Left hindlimb (tissue), 1 donor: ENCODE measurements at places on chromosomes 5 and 9.

- DNase-seq: no peak
Observed at GRCh38 chr5:120155873-120156272, 308.2 kb upstream of the PRR16 start.

DNA sequence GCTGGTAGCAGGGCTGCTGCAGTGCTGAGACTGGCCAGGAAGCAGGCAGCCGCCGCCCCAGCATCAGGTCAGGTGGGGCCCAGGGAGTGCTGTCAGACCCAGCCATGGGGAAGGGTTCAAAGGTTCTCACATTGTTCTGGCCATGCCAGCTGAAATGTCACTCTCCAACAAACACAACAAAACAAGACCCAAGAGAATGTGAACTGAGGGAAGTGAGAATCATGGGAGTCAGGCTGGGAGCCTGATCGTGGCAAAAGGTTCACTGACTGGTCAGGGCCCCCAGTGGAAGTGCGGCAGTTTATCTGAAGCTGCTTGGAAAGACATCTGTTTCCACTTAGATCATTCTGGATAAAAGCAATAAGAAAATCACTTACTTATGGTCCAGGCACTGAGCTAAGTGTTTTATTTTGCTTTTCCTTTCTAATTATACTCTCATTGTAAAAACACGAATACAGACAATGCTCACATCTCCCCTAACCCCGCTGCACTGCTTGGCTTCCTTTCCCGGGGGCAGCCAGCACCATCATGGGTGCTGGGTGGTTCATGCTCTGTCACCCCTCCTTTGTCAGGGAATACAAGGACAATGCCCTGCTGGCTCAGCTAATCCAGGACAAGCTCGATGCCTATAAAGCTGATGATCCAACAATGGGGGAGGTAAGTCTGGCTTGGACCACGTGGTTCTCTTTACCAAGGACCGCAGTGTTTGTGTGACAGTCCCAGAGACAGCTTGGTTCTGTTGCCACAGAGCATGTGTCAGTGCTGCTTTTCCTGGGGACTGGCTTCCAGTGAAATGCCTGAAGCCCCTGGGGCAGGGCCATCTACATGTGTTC, 41.9 kb upstream of the CFAP157 start:
- DNase-seq: no peak

- DNase-seq: no peak
Observed at GRCh38 chr5:115624994-115625393, 842 bp downstream of the TMED7 start.

DNA sequence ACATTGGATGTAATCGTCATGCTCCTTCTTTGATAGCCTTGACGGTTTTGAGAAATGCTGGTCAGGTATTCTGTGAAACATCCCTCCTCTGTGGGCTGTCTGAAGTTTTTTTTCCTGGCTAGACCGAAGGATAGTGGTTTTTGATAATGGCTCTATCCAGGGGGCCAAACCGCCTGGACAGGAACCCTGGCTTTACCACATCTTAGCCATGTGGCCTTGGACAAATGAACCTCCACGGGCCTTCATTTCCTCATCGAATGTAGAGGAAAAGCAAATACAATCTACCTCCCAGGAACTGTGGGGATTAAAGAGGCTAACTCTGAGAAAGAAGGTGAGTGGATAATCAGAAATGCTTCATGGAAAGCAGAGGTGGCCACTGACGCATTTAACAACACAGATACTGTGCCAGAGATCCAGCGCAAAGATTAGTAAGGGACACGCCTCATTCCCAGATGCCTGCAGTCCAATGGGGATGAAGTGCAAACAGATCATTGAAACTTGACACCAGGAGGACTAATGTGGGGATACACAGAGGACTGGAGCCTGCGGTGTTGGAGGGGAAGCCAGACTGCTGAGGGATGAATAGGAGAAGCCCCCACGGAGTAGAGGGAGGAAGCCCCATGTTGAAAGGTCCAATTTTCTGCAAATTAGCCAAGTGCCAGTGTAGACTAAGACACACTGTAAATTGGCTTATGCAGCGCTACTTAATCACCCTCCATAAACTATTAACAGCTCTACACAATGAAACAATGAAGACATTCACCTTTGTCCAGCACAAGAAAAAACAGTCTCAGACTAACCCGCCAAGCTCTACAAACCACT, 41.6 kb downstream of the MYO10 start:
- DNase-seq: no peak

DNA sequence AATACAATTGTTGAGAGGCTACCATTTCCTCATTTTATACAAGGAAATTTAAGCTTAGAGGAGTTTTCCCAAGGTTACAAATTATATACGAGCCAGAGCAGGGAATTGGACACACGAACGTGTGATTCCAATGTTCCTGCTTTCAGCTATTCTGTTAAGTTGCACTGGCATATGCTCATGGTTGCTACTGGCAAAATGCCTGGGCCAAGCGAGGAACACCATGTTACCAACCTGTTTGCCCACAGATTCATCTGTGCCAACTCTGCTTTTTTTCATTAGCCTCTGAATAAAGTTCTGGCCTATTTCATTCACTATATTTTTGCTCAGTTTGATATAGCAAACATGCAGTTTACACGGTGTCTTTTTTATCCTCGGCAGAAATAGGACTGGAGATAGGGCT, 5.1 kb upstream of the C5orf46 start:
- no peak for DNase-seq

GRCh38 chr9:16516891-16517290, 353.6 kb downstream of the BNC2 start:
- no peak for DNase-seq

- no peak for DNase-seq
Observed at GRCh38 chr5:107535849-107536248, 134.9 kb downstream of the EFNA5 start.

- peak; percentile 42 for DNase-seq
Observed at GRCh38 chr5:74579215-74579614, 61.3 kb downstream of the ENC1 start.

- no peak for DNase-seq
Observed at GRCh38 chr5:180400416-180400815, 47.3 kb upstream of the GFPT2 start.

GRCh38 chr5:177438468-177438867, 8.1 kb upstream of the PRR7 start:
- DNase-seq: no peak

GRCh38 chr5:180213256-180213600, 4.2 kb upstream of the RASGEF1C start:
- no peak for DNase-seq

DNA sequence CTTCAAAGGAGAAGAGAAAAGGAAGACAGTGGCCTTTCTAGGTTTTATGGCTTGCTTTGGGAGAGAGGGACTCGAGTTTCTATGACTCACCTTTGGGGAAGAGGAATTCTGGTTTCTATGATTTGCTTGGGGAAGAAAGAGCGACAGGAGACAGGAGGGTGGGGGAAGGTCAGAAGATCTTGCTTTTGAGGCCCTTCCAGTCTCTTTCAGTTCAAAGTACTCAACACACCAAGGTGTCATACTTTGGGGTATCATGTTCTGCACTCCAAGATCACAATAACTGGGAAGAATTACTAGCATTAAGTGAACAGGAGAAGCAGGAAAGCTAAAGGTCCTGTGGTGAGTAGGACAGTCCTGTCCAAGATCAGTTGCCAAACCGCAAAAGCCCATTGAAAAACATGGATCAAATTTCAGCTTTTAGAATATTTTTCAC, 324.5 kb downstream of the ARHGEF28 start:
- no peak for DNase-seq

- DNase-seq: no peak
Observed at GRCh38 chr9:86353655-86354010, 577 bp downstream of the TUT7 start.

DNA sequence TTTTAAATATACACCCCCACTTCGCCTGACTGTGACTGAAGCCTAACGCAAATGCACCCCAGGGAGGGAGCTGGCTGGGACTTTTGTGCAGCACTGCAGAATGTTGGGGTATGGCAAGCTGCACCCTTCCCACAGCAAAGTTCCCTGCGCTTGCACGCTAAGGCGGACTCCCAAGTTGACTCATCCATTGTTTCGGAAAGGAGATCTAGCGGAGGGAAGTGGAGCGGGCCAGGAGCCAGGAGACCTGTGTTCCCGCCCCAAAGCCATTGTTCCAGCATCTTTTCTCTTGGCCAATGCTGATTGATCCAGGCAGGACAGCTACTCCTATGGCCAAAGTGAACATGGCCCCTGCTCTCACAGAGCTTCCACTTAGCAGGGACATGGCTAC, 202.9 kb downstream of the AOPEP start:
- no peak for DNase-seq

- DNase-seq: no peak
Observed at GRCh38 chr9:77856615-77857014, 175.0 kb downstream of the GNAQ start.

DNA sequence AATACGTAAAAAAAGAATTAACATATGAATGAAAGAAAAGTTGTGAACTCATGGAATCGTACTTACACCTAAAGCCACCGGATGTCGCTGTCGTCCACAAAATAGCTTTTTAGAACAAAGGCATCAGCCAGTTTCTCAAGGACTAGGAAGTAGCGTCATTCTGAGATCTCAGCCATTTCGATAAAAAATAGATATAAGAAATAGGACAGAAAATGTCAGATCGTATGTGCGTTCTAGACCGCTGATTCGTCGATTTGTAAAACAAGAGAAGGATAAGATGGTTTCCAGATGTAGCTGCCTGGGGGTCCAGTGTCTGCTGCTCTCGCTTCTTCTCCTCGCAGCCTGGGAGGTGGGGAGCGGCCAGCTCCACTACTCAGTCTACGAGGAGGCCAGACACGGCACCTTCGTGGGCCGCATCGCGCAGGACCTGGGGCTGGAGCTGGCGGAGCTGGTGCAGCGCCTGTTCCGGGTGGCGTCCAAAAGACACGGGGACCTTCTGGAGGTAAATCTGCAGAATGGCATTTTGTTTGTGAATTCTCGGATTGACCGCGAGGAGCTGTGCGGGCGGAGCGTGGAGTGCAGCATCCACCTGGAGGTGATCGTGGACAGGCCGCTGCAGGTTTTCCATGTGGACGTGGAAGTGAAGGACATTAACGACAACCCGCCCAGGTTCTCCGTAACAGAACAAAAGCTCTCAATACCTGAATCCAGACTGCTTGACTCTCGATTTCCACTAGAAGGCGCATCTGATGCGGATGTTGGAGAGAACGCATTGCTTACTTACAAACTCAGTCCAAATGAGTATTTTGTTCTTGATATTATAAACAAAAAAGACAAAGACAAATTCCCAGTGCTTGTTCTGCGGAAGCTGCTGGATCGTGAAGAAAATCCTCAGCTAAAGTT, at the start of gene PCDHA10:
Gene PCDHA10, plus strand, starts transcription at position 126 of the 903 bp plus-strand sequence. Its CDS starts 152 bp downstream, at position 278.
- DNase-seq: no peak

DNA sequence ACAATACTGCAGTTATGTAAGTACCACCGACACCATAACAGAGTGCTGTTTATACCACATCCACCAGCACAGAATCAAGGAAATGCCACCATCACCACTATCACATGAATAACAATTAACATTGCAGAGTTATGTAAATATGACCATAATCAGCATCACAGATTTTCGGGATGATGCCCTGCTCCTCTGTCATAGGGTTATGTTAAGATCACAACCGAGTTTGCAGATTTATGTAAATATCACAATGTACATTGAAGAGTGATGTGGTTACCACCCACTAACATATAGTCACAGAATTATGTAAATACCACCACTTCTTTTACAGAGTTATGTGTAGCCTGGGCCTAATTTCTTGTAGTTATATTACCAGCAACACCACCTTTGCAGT, 61.8 kb downstream of the SHC3 start:
- DNase-seq: no peak

DNA sequence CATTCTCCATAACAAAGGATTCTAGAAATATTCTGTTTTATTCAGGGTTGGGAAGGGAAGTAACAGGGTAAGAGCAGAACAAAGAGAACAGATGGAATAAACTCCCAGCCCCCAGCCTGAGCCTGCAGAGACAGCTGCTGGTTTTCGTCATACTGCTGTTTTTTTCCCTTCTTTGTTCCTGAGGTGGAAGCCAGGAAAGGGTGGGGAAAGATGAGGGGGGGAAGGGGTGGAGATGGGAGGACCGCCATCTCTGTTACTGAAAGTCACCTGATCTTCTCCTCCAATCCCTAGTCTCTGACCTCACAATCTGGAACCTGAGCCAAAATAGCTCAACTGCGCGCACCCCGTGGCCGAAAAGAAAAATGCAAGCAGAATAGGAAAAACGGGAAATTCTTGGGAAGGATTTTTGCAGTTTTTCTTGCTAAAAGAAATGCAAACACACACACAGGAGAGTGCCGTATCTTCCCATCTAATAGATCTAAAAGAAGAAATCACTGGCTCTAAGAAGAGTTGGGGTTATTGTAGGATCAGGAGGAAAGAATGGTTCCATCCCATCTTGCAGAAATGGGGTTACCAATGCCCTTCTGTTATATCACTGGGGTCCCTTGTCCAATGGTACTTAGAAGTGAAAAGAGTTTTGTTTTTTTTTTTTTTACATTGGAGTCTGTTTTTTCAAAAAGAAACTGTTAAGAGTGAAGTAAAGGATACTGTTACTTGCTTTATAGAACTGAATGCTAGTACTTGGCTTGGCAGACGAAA, 57.9 kb downstream of the DIAPH1 start:
- peak; percentile 95 for DNase-seq

DNA sequence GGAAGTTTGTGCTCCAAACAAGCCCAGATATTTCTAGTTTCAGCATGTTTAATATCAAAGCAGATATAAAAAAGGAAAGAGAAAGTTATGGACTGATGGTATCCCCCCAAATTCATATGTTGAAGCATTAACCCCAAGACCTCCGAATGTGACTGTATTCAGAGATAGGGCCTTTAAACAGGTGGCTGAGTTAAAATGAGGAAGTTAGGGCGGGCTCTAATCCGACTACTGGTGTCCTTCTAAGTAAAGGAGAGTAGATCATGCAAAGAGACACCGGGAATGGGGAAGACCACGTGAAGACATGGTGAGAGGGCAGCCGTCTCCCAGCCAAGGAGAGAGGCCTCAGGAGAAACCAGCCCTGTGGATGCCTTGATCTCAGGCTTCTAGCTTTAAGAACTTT, 324.1 kb upstream of the KIF2A start:
- DNase-seq: no peak

GRCh38 chr9:14806941-14807520, 84.5 kb upstream of the CER1 start:
- no peak for DNase-seq

GRCh38 chr5:119631660-119632059, 2.3 kb downstream of the FAM170A start:
- no peak for DNase-seq

DNA sequence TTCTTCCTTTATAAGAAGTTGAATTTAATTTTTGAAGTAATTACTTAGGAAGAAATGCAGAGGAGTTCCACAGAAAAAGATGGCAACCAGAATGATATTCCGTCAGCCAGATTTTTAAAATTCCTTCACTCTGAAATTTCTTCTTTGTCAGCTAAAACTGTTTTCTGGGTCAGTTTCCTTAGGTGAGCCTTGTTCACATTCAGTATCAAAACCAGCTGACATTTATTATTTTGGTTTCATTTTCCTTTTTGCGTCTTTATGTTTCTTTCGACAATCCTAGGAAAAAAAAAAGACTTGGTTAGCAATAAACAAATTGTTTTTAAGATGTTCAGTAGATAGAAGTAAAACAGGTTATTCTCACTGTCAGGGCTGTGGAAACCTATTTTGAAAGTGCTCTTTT, 4.1 kb upstream of the IARS1 start:
- no peak for DNase-seq
